Stimulated activated CD4-positive, alpha-beta T cell treated with anti-CD3 and anti-CD28 coated beads, Interleukin-1b, Interleukin-23, amount 100 ng/mL, for 4 hours (primary cell): ENCODE measurements at places on chromosomes 7 and 10.

DNA sequence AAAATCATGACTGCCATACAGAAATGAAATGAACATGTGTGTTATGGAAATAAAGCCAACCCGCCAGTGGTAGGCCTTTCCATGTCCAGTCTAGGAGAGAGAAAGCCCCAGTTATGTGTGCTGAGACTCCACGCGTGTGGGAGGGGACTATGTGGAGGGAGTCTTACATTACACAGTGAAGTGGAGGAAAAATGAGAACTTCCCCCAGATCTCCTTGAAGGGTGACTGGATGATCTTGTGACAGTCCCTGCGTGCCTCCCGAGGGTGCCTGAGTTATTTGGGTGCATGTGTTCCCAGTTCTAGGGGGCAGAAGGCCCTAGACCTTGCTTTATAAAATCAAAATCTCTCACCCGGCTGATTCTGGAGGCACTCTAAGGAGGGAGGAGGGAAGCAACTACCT lies 24.2 kb downstream of the UPP1 start:
- DNase-seq: no peak

GRCh38 chr7:95246831-95247370 lies 77.4 kb downstream of the PON1 start:
- no peak for DNase-seq

- DNase-seq: no peak
Observed at GRCh38 chr10:86611386-86611785, 43.0 kb upstream of the OPN4 start.

DNA sequence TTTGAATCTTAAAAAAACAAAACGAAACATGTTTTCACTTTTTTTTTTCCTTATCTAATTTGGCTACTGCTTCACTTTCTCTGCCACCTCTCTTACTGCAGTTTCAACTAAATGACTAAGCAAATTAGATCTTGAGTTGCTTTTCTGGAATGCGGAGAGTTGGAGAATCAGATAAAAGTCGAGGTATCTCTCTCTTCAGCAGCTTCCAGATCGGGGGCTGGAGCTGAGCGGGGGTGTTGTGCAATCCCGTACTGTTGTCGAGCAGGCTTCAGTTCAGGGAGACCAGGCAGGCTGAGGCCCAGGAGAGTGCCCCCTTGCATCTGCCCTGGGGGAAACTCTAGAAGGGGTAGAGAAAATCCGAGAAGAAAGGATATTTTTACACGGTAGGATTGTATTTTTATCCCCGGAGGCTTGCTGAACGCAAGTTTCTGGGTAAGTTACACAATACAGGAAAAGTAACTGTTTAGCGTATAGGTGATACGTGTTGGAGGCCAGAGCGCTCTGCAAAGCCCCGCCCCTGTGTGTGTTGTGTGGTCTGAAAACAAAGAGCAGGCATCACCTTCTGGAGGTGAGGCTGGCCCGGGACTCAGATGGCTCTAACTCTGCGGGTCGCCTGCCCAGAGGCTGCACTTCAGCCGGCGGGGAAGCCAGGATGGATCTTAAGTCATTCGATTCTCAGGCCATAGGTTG lies 116.6 kb downstream of the KLF6 start:
- DNase-seq: no peak

DNA sequence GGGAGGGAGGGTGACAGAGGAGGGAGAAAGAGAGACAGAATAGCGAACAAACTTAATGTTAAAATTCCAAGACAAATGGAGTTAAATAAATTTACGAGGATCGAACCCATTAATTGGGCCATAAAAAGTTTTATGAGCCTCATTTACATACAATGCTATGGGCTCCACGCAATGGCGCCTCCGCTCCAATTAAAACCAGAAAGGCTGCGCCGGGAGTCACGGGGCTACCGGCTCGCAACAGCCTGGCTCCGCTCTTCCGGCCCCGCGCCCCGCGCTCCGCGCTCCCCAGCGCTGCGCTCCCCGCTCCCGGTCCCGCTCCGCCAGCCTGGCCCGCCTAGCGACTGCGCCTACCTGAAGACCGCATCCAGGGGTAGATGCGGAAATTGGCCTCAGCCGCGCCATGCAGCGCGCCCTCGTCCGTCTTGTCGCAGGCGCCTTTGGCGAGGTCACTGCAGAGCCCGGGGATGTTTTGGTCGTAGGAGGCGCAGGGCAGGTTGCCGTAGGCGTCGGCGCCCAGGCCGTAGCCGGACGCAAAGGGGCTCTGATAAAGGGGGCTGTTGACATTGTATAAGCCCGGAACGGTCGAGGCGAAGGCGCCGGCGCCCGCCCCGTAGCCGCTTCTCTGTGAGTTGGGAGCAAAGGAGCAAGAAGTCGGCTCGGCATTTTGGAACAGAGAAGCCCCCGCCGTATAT lies 513 bp downstream of the HOXA7 start:
- DNase-seq: no peak

DNA sequence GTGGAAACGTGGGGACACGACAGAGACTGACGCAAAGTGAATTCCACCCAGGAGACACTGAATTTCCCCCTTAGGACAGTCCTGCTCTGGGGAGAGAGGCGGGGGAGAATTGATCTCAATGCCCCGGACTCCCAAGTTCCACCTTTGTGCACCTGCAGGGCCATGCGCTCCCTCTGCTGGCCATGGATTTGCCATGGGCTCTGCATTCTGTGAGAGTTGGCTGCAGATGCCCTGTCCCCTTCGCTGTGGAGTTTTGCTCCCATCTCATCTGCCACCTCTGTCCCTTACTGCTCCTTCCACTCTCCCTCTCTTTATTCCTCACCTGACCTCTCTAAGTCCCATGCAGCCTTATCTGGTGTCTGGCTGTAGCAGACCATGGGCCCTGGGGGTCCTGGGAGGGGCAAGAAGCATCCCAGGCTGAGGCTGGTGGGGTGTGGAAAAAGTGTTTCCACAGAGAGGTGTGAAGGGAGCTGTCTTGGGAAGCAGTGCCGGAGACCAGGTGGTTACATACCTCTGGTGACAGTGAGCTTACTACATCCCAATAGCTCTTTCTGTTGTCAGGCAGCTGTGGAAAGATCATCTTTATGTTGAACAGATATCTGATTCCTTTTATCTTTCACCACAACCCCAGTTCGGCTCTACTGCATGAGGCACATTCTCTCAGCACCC lies 14.3 kb downstream of the GHRHR start:
- no peak for DNase-seq
